ENCODE measurements at places on chromosomes 12 and 14.

- DNase-seq, result no peak
Measured at GRCh38 chr12:87920139-87920538, 109.1 kb downstream of the C12orf50 start.

DNA sequence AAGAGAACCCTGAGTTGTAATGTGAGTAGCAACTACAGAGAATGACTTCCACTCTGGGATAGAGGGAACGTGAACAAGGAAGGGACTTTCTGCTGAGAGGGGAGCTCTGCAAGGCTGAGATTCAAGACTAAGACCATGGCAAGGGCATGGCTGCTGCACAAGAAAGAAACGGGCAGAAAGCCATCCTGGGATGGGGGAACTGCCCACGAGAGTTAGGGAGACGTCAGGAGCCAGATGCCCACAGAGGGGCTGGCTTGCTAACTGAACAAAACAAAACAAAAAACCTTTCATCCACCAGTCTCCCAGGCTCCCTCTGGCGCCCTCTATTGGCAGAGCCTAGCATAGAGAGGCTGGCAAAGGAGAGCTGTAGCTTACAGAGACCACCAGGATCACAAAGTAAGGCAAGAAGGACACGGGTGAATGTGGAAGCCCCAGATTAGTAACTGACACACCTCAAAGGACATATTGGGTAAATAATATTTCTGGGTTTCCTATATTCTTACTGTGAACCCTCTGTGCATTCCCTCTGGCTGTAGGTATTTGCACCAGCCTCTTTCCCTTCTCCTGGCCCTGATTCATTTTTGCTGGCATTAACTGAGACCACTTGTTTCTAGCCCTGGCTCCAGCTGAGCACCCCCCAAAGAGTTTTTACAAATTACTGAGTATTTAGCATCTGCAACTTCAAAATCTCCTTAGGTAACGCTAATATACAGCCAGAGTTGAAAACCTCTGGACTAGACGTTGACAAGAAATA lies 338.3 kb downstream of the EMP1 start:
- DNase-seq, result no peak

GRCh38 chr14:22073801-22074200 lies 400.2 kb upstream of the OR4E1 start:
- no peak for DNase-seq

DNA sequence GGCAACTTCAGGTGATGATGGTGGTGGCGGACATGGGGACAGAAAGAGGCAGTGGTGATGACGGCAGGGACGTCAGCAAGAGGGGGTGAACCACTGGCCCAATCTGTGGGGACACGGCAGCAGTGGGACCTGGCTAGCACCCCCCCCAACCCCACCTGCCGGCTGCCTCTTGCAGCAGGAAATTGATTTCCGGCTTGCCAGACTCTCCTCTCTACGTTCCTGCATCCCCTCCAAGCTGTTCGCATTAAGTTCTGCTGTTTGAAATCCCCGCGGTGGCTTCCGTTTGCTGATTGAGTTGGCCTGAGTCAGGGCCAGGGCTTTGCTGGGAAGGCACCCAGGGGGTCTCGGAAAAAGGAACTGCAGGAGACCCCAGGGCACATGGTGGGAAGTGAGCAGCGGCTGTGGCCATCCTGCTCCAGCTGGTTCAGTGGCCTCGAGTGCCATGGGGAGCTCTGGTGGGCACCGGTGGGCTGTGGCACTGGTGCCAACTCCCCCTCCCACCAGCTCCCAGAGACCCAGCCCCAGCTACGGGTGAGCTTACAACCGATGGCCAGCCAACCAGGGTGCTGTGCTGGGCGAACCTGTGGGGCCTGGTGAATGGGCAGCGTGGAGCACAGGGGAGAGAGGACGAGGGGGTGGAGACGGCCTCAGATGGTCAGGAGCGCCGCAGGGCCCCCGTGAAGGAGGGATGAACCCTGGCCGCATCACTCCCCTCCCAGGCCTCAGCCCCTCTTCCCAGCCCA lies 14.6 kb upstream of the NUDT14 start:
- no peak for DNase-seq

DNA sequence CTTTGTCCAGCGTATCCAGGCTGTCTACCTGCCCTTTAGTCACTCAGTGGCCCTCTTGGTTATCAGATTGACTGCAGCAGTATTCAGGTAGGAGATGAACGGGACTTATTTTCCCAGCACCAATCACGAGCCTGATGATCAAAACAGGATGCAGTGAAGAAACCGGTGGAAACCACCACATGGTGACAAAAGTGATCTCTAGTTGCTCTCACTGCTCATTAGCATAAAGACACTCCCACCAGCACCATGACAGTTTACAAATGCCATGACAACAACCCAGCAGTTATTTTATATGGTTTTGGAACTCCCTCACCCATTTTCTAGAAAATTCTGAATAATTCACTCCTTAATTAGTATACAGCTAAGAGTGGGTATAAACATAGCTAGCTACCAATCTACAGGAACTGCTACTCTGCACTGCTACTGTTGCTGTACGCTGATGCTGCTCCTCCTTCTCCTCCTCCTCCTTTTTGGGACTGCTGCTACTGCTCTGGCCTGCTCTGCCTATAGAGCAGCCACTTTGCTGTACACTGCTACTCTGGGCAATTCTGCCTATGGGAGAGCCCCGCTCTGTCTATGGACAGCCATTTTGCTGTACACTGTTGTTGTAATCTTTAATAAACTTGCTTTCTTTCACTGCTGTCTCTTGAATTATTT lies 142.5 kb upstream of the SSTR1 start:
- peak; percentile 25 for DNase-seq

DNA sequence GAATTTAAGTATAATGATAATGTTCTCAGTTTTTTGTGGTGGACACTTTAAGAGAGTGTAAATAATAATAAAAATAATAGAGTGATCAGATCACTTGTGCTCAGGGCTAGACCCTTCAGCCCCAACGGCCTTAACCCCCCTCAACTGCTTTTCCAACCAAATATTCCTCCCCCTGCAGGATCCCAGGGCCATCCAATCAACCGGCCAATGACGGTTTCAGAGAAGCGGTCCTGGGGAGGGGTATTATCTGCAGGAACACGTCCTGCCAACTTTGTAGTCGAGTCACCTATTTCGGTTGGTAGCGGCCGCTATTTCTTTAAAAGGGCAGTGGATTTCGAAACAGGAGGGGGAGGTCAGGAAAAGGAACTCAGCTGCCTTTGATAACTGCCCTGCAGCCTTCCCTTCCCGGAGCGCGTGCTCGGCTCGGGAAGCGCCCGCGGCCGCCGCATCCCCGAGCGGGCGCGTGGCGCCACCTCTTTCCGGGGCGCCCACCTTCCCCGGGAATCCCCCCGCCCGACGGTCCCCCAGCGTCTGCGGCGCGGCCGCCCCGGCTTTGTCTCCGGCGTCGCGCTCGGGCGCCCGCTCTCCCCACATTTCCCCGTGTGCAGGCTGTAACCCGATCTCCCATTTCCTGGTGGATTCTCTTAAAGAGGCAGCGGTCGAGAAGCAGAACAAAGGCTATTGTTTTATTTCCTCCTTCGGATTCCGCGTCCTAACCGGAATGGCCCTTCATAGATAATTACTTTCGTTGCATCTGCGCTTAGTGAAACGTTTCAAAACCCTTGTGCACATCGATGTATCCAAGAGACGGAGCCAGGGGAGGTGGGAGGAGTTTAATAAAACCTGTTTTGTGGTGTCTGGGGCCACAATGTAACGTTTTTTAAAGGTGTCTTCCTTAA lies 711 bp upstream of the ETV6 start:
- peak; percentile 41 for DNase-seq

DNA sequence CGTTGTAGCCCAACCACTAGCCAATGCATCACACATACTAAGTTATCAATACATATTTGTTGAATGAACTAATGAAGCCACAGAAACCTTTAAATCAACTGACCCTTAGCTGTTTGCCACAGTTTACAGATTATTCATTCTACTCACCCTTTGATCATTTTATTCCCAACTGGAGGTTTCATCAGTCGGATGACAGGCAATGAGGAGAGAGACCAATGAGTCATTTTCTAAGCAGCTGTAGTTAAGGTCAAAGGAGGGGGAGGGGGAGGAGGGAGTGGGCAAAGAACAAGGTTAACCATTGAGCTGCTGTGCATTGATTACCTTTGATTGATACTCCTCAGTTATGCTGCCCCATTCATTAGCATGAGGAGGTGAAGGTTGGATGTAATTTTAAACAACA lies 469.5 kb downstream of the VRK1 start:
- DNase-seq, result no peak

- no peak for DNase-seq
Measured at GRCh38 chr12:54603872-54604271, 15.4 kb upstream of the PPP1R1A start.

DNA sequence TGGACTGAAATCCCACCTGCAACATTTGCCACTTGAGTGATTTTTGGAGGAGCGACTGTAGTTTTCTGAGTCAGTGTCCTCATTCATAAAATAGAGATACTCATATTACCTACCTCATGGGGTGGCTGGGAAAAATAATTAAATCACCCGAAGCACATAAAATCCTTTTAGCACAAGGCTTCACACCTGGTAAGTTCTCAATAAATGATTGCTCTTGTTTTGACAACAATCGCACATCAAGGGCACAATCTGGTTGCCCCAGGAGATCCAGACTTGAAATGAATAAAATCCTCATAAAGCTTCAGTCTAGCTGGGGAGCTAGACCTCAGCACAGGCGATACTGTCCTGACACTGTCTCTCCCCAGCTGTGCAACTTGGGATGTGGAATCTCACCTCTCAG lies 76.0 kb upstream of the CCDC60 start:
- no peak for DNase-seq

DNA sequence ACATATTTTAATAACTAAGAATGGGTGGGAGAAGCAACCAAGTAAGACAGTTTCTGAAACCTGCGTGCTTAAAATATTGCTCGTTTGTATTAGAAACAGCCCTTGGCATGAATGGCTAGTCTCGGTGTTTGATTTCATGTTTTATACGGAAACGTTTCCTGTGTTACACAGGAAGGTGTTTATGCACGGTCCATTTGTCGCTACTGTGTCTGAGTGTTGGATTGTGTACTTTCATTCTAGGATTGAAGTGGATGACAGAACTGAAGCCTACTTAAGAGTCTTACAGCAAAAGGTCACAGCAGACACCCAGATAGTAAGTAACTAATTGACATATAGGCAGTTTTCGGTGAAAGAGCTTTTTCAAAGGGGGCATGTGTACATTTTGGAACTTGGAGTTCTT lies 19.6 kb downstream of the PIWIL1 start:
- no peak for DNase-seq

- no peak for DNase-seq
Measured at GRCh38 chr14:31770271-31770670, 209.1 kb downstream of the NUBPL start.

GRCh38 chr12:116962197-116962596 lies 51.4 kb downstream of the FBXW8 start:
- no peak for DNase-seq

- DNase-seq, result no peak
Measured at GRCh38 chr12:93180566-93180965, 197.2 kb upstream of the NUDT4 start.

- DNase-seq, result no peak
Measured at GRCh38 chr12:92196368-92196767, 50.7 kb upstream of the BTG1 start.

- DNase-seq, result no peak
Measured at GRCh38 chr12:100450735-100451134, 22.9 kb upstream of the NR1H4 start.

- no peak for DNase-seq
Measured at GRCh38 chr12:123041811-123042655, 61.6 kb downstream of the ARL6IP4 start.
